ENCODE measurements at places on chromosomes 13 and 19.
A peak's percentile ranks its signal among the peaks of the same experiment; 100 is the strongest.

GRCh38 chr13:100473087-100473486 lies 115.5 kb downstream of the GGACT start:
- DNase-seq = no peak

DNA sequence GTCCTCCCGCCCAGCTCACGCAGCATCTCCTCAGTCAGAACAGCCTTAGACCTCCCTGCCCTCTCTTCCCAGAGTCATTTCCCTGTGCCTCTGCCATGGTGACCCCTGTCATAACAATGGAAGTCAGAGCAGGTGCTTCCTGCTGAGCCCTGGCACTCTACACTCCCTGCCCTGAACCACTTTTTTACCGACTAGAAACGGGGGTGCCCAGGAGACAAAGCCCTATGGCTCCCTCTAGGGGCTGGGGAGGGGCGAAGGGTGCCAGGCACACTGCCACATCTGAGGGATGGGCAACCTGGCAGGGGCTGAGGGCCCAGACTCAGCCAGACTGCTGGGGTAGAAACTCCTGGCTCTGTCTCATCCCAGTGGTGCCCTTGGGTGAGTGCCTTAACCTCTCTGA lies 16.4 kb downstream of the ZNF574 start:
- peak; percentile 39 for DNase-seq

DNA sequence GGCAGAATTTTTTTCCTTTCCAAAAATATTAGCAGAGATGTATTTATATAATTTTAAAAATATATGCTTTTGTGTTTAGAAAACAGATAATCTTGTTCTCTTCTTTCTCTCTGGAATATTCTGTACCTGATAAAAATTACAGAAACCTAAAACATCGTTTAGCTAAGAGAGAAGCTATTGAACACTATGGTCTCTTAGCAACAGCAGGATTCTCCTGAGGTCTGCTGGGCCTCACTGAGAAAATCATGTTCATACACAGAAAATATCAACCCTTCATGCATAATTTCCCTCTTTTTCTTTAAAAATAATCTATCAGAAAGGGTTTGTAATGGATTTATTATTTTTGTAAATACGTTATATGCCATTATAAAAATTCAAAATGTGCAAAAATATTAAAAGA lies 242.2 kb downstream of the DCLK1 start:
- DNase-seq = no peak

DNA sequence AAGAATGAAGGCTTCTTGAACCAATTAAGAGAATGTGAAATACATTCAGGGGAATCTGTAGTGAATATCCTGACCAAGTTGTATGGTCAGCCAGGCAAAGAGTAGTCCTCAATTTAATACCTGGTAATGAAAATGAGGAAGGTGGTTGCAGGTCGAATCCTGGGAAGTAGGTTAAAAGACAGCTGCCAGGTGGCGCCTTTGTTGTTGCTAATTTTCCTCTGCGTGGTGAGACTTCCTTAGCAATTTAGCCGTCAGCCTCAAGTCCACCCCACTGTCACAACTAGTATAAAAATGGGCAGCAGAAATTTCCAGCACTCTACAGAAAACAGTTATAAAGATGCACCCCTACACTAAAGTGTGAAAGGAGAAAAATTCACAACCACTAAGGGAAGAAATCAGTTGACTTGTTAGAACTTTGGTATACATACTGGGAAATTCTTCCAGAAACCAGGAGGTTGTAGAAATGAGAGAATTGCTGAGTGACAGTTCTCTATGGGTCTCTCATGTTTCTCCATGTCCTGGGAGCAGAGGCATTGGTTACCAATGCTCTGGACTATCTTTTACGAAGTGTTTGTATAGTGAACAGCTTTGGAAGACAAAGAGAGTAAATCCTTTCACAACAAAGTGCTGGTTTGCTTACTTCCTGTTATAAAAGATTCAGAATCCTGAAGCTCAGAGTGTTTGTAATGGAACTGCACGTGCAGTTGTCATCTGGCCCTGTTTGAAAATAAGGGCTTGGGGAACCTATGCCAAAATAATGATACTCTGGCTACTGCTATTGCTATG lies 235.9 kb downstream of the NHLRC3 start:
- DNase-seq = peak; percentile 24

DNA sequence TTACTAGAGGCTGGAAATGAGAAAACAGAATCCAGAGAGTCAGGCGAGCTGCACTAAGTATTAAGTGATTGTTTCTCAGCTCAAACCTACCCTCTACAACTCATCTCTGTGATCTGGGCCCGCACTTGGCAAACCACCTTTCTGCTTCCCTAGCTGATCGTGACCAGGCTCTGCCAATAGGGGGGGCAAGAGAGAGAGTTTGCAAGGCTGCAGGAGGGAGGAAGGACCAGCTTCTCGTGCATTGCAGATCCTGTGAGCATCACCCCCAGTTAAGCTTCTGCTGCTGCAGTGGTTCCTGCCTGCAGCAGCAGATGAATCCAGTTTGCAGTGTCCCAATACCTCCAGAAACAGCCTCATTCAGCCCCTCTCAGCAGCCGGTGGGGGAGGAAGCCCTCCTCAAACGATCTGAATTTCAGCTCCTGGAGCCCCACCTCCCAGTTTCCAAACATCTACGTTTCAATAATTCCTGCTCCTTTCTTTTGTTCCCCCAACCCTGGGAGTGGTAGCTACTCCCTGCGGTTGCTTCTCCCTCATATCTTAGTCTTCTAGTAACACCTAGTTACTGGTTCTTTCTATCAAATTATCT lies 20.0 kb downstream of the XRCC1 start:
- peak; percentile 21 for DNase-seq

- DNase-seq = no peak
Measured at GRCh38 chr13:111242585-111242984, 77.9 kb upstream of the TEX29 start.

DNA sequence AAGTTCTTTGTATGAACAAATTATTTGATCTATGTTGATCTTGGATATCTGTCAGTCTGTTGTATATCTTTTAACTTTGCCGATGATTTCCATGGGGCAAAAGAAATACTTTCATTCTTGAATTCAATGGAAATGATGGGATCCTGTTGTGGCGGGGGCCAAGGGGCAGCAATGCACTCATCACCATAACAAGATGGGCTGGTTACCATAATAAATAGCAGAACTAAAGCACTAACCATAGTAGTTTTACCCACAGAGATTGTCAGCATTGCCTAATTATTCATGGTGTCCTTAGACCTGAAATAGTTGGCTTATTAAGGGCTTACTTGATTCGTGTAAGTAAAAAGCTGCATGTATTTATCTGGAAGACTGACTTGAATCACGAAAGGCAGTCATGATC lies 309.6 kb downstream of the RFC3 start:
- DNase-seq = no peak

DNA sequence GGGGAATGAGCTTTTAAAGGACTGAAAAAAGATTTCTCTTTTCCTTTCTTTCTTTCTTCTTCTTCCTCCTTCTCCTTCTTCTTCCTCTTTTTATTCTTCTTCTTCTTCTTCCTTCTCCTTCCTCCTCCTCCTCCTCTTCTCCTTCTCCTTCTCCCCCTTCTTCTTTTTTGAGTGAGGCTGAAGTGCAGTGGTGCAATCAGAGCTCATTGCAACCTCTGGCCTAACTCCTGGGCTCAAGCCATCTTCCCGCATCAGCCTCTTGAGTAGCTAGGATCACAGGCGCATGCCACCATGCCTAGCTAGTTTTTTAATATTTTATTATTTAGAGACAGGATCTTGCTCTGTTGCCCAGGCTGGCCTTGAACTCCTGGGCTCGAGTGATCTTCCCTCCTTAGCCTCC lies 120.9 kb upstream of the KL start:
- DNase-seq = no peak

DNA sequence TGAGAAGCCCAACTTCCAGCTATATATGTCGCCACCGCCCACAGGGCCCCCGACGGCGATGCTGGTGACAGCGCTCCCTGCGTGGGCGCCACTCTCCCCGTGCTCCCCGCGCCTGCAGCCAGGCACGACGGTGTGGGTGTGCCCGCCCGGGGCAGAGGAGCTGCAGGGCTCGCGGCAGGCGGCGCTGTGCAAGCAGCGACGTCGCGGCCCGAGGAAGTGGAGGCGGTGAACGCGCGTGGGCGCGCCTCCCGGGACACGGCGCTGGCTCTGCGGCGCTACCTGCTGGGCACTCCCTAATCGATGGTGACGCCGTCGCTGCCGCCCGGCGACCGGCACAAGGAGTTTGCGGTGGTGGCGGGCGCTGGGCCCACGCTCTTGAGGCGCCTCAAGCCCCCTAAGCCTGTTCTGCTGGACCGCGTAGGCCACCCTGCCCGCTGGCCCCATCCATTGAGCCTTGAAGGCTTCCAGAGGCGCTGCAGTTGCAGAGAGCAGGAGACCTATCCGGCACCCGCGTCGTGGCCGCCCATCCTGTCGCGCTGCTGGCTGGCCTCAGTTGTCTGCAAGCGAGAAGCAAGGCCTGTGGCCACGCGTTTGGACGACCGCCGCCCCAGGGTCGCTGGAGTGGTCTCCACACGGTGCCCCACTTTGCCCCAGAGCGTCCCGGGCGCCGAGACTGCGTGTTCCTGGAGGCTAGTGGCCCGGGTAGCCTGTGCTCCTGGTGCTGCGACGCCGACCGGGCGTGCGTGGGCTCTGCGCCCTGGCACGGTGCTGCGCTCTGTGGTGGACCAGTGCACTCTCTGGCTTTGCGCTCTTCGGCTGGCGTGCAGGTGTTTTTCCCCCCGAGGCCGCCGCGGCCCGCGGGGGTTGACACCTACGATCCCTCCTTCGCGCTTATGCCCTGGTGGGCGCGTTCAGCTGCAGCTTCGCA lies 23.1 kb downstream of the LRFN3 start:
- peak; percentile 27 for DNase-seq

DNA sequence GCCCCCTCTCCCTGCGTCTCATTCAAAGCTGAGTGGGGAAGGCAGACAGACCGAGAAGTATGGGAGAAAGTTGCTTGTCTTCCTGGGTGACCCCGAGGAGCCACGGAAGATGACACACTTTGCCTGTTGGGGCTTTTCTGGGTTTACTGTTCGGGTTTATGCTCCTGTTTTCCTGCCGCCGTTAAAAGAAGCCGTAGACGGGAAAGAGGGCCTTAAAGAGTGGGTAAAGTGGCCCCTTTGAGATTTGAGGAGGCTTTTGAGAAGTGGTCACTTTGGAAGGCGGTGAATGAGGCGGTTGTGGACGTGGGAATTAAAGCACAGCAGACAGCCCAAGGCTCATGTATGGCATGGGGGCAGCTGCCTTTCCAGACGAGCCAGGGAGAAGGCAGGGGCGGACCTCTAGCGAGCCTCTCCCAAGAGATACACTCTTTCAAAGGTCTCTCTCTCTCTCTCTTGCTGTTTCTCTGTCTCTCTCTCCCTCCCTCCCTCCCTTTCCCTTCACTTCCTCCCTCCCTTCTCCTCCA lies 493 bp upstream of the LHFPL6 start:
- peak; percentile 49 for DNase-seq

GRCh38 chr19:54696117-54696548 lies 28.1 kb upstream of the KIR3DL3 start:
- DNase-seq = no peak

DNA sequence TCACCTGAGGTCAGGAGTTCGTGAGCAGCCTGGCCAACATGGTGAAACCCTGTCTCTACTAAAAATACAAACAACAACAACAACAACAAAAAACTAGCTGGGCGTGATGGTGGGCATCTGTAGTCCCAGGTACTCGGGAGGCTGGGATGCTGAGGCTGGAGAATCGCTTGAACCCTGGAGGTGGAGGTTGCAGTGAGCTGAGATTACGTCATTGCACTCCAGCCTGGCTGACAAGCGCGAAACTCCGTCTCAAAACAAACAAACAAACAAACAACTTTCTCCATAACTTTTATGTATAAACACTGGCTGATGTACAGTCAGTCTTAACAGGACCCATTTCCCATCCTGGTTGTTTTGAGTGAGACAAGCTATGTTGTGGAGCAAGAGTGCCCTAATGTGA lies 5.8 kb upstream of the CYP4F8 start:
- DNase-seq = no peak

DNA sequence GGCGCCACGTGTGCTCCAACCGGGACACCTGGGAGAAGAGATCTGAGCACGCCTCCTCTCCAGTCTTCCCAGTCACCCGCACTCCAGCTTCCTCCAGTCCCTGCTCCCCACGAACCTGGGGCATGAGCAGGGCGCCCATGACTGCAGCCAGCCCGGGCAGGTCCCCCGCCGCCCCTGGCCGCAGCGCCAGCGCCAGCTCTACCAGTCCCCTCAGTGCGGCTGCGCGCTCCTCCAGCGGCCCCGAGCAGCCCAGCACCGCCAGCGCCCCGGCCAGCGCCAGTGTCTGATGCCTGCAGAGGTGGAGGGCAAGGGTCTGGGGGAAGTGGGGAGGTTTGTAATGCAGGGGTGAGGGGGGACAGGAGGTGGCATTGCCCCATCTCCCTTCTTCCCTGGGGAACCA lies 13.1 kb downstream of the SH2D3A start:
- no peak for DNase-seq

- no peak for DNase-seq
Measured at GRCh38 chr13:80109303-80109702, 231.6 kb downstream of the SPRY2 start.

GRCh38 chr19:51083181-51083580 lies 494 bp upstream of the KLK14 start:
- no peak for DNase-seq

GRCh38 chr19:19911150-19911549 lies 10.4 kb downstream of the ZNF93 start:
- no peak for DNase-seq

DNA sequence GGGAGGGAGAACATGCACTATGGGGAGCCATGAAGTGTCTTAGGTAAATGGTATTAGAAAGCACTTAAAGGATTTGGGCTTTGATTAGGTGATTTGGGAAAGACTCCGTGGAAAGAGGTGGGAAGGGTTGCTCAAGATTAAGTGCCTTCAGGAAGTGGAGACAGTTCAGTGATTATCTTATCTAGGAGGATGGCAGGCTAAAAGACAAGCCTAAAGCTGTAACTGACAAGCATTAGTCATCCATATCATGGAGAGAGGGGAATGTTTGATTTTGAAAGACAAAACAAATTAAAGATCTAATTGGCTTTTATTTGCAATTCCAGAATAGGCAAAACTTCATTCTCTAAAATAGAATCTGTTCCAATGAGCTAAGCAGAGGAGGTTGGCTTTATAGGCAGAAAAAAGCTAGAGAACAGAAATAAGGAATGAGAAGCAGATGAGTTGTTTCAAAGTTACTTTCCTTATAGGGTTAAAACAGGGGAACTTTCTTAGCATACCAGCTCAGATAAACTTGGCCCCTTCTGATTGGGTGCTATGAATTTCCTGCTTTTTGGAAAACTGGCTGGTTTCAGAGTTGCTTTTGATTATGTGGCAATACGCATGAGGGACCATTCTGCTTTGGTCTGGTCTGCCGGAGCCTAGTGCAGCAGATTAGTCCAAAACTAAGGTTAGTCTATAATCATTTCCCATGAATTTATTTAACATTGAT lies 1.8 kb upstream of the DIAPH3 start:
- DNase-seq = no peak

- DNase-seq = no peak
Measured at GRCh38 chr13:91151921-91152320, 195.6 kb upstream of the MIR17HG start.
